ENCODE measurements at places on chromosomes 3 and 15. TPM values are rescaled to one million over a fixed set of nuclear protein-coding genes. Genes with fewer than 3 reads are reported as not detected.

- no peaks in the 10 kb centered on the region for H3K36me3 ChIP-seq
- no peaks in the 10 kb centered on the region for H3K27me3 ChIP-seq
- DNase-seq = no peak
- no peak overlapping the region for H3K4me3 ChIP-seq
- peaks cover 40% of the 10 kb centered on the region for H3K4me1 ChIP-seq
These were observed 37.5 kb downstream of the EHD4 start for GRCh38 chr15:41934843-41935242.

DNA sequence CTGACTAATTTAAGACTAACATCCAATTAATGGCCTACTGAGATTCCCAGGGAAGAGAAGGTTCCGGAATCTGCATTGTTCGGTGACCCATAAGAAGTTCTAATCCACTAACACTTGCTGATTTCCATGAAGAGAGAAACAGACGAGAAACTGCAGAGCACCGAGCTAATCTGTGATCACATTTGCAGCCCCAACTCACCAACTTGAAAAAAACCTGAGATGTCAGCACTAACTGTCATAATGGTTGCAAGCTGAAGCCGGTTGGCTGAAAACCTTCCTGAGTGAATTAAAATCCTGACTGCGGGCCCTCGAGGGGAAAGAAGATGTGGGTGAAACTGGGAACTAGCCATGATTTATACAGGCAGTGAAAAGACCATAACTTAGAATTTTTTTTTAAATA is 204.8 kb upstream of the IGF1R start:
- H3K4me1 ChIP-seq = peaks cover 16% of the 10 kb centered on the region
- H3K27me3 ChIP-seq = no peaks in the 10 kb centered on the region
- H3K27ac ChIP-seq = no peak overlapping the region
- peak; percentile 63 for DNase-seq

- H3K27ac ChIP-seq = no peak overlapping the region
- no peaks in the 10 kb centered on the region for H3K36me3 ChIP-seq
- H3K4me1 ChIP-seq = no peaks in the 10 kb centered on the region
- no peak for DNase-seq
These were observed 18.2 kb downstream of the DNAJB8 start for GRCh38 chr3:128448491-128448890.

DNA sequence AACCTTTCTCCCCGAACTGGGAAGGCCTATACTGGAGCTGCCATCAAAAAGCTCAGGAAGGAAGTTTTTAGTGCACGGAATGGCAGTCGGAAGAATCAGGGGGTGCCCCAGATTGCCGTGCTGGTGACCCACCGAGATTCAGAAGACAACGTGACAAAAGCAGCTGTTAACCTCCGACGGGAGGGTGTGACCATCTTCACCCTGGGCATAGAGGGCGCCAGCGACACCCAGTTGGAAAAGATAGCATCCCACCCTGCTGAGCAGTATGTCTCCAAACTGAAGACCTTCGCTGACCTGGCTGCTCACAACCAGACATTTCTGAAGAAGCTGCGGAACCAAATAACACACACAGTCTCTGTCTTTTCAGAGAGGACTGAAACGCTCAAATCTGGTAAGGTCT is 48.2 kb downstream of the COL6A6 start:
- H3K4me3 ChIP-seq = no peak overlapping the region
- no peaks in the 10 kb centered on the region for H3K27me3 ChIP-seq
- no peaks in the 10 kb centered on the region for H3K4me1 ChIP-seq

- H3K27ac ChIP-seq = no peak overlapping the region
- no peaks in the 10 kb centered on the region for H3K36me3 ChIP-seq
- no peaks in the 10 kb centered on the region for H3K27me3 ChIP-seq
- no peak overlapping the region for H3K4me3 ChIP-seq
- DNase-seq = peak; percentile 20
These were observed 12.0 kb downstream of the FSTL1 start for GRCh38 chr3:120438665-120439370.

GRCh38 chr3:11283139-11283475 is 10.9 kb downstream of the ATG7 start:
- no peak for DNase-seq
- H3K4me3 ChIP-seq = no peak overlapping the region
- no peaks in the 10 kb centered on the region for H3K4me1 ChIP-seq

DNA sequence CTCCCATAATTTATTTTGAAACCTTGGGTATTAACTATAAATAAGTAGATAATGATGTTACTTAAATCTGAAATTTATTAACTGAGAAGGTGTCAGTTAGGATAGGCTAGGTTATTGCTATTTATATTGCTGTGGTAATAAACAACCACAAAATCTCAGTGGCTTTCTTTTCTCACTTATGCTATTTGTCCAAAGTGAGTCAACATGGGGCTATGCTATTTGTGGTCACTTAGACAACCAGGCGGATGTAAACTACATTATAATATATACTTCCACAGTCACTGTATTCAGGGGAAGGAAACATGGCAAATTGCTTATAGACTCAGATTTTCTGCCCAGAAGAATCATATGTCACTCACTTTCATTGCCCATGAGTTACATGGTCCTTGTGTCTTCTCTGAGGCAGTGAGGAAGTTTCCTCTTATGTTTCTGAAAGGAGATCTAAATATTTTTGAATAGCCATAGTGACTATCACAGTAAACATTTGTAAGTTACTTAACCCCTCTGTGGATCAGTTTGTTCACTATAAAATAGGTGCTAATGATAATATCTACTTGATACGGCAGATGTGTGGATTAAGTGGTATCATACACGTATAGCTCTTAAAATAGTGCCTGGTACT is 19.8 kb downstream of the HMG20A start:
- H3K4me1 ChIP-seq = peaks cover 8% of the 10 kb centered on the region
- H3K4me3 ChIP-seq = no peak overlapping the region
- no peaks in the 10 kb centered on the region for H3K27me3 ChIP-seq
- H3K27ac ChIP-seq = no peak overlapping the region
- H3K36me3 ChIP-seq = no peaks in the 10 kb centered on the region

GRCh38 chr15:74038707-74039655 is 43.4 kb downstream of the GOLGA6A start:
- no peak overlapping the region for H3K27ac ChIP-seq
- H3K27me3 ChIP-seq = no peaks in the 10 kb centered on the region
- DNase-seq = no peak
- H3K36me3 ChIP-seq = no peaks in the 10 kb centered on the region

DNA sequence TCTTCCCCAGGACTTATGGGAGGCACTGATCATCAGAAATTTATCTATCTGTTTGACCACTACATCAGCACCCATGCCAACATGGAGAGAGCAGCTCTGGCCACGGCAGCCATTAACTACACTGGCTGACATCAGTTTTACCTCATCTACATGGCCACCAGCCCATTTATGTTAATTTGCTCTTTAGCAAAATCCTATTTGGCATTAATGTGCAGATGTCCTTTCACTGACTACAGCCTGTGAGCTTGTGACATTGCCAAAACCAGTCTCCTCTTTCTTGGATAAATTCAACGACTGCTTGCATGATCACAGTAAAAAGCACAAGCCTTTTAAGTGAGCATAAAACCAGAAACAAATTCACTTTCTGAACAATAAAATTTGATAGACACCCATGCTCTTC is 47.5 kb downstream of the NR1I2 start:
- H3K36me3 ChIP-seq = no peaks in the 10 kb centered on the region
- no peak overlapping the region for H3K27ac ChIP-seq
- no peaks in the 10 kb centered on the region for H3K27me3 ChIP-seq
- H3K4me3 ChIP-seq = no peak overlapping the region
- H3K4me1 ChIP-seq = peaks cover 16% of the 10 kb centered on the region
- DNase-seq = no peak

- H3K36me3 ChIP-seq = no peaks in the 10 kb centered on the region
- no peaks in the 10 kb centered on the region for H3K4me1 ChIP-seq
- DNase-seq = no peak
- no peak overlapping the region for H3K4me3 ChIP-seq
These were observed 37.5 kb downstream of the SH3BP5 start for GRCh38 chr3:15294929-15295328.

- H3K27me3 ChIP-seq = no peaks in the 10 kb centered on the region
- H3K4me1 ChIP-seq = peaks cover 60% of the 10 kb centered on the region
- no peak within 1 kb of the TSS for H3K4me3 ChIP-seq
These were observed at the start of gene AGBL1 for GRCh38 chr15:86079508-86080266. TSS of gene AGBL1 (plus strand) at chr15:86079871.

GRCh38 chr15:29852201-29852600 is 29.9 kb upstream of the TJP1 start:
- DNase-seq = no peak
- no peaks in the 10 kb centered on the region for H3K27me3 ChIP-seq
- H3K36me3 ChIP-seq = no peaks in the 10 kb centered on the region

- H3K4me3 ChIP-seq = no peak overlapping the region
- H3K27ac ChIP-seq = no peak overlapping the region
- H3K27me3 ChIP-seq = no peaks in the 10 kb centered on the region
These were observed 187.5 kb downstream of the KLHL25 start for GRCh38 chr15:85607141-85607806.

GRCh38 chr15:58988006-58988785 is 733 bp downstream of the RNF111 start:
- H3K4me1 ChIP-seq = peaks cover 13% of the 10 kb centered on the region
- DNase-seq = peak; percentile 87

- no peak for DNase-seq
- no peak overlapping the region for H3K27ac ChIP-seq
- H3K36me3 ChIP-seq = no peaks in the 10 kb centered on the region
- no peaks in the 10 kb centered on the region for H3K4me1 ChIP-seq
- H3K27me3 ChIP-seq = no peaks in the 10 kb centered on the region
These were observed 10.7 kb upstream of the TRPM7 start for GRCh38 chr15:50697109-50697797.

SLMAP gene
- total RNA-seq = 36.4 TPM

ALS2CL gene
- 0.71 TPM for total RNA-seq

GPR87 gene
- total RNA-seq = not detected
